A549 (cell line): ENCODE measurements at places on chromosomes 4 and X. TPM values are rescaled to one million over a fixed set of nuclear protein-coding genes. Genes with fewer than 3 reads are reported as not detected.

- no peak for DNase-seq
Measured at GRCh38 chr4:1720163-1720983, 750 bp downstream of the TMEM129 start.

DNA sequence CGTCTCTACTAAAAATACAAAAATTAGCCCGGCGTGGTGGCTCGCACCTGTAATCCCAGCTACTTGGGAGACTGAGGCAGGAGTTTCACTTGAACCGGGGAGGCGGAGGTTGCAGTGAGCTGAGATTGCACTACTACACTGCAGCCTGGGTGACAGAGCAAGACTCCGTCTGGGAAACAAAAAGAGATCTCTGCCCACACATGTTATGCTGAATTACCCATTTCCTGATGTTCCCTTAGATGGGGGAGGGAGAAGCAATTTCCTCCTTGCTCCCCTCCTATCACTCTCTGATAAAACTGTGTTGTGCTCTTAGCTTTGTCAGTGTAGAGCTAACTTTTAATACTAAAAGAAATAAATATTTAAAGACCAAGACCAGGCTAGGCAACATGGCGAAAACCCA lies 102.5 kb downstream of the LARP7 start:
- no peak for DNase-seq

- no peak for DNase-seq
Measured at GRCh38 chr4:170497112-170497511, 407.4 kb upstream of the AADAT start.

P2RY10 gene
- not detected in 3 replicates for polyA plus RNA-seq

EFHC2 gene
- 0.31 to 0.48 TPM (median 0.37 TPM) in 3 replicates for polyA plus RNA-seq
